ENCODE measurements at places on chromosomes 2 and 18. TPM values are rescaled to one million over a fixed set of nuclear protein-coding genes. Genes with fewer than 3 reads are reported as not detected.
A peak's percentile ranks its signal among the peaks of the same experiment; 100 is the strongest.

The GRHL1 gene
- polyA plus RNA-seq: 7.3 TPM

The LGALSL gene
- polyA plus RNA-seq: 31.3 TPM

The REEP1 gene
- 2.5 TPM for polyA plus RNA-seq

The TXNDC2 gene
- polyA plus RNA-seq: 0.10 TPM

The METTL5 gene
- 44.4 TPM for polyA plus RNA-seq

GRCh38 chr18:22391407-22392345, 26.0 kb downstream of the CTAGE1 start:
- DNase-seq: peak; percentile 33

- no peak for DNase-seq
These were observed 284.7 kb upstream of the PKDCC start for GRCh38 chr2:41763141-41763540.

DNA sequence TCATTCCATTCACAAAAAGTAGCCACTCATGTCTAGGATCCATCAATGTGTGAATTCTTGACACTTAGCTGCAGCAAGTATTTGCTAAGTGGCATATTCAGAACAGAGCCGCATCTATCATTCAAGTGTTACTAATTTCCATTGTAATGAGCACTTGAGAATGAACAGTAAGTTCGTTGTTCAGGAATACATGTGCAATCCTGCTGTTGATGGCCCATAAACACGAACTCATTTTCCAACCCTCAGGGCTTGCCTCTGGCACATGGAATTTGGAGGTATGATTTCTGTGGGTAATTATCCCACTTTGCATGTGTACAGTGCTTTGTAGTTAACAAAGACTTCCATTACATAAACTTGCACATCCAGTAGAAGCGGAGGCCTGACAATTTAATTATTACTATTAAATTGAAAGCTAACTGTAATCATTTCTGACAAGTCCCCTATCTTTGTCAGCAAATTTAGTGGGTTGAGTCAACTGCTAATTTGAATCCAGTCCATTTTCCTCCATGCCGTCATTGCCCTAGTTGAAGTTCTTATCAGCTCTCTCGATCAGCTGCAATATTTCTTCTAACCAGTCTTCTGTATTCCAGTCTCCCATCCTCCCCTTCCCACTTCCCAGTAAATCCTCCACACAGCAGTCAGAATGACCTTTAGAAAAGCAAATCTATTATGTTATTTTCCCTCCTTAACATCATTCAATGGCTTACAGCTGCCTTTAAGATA, 116.0 kb upstream of the AQP4 start:
- DNase-seq: no peak

- DNase-seq: no peak
These were observed 184.0 kb downstream of the SNTG2 start for GRCh38 chr2:1134629-1135028.

Data from left renal cortex interstitium (tissue), 4 donors.